ENCODE measurements at places on chromosomes 2 and 18. TPM values are rescaled to one million over a fixed set of nuclear protein-coding genes. Genes with fewer than 3 reads are reported as not detected.

GCG gene
- not detected for total RNA-seq

RASGRP3 gene
- 1.3 TPM for total RNA-seq

CNDP1 gene
- not detected for total RNA-seq

FAM161A gene
- total RNA-seq, result 1.3 TPM

FN1 gene
- total RNA-seq, result 11,839 TPM

RAD51AP2 gene
- total RNA-seq, result not detected

AMER3 gene
- not detected for total RNA-seq

RND3 gene
- total RNA-seq, result 413 TPM

ANO7 gene
- total RNA-seq, result 0.83 TPM

PROM2 gene
- 0.83 TPM for total RNA-seq

RIT2 gene
- not detected for total RNA-seq

AAMP gene
- total RNA-seq, result 157 TPM

CAPN13 gene
- total RNA-seq, result not detected

ZRANB3 gene
- 7.4 TPM for total RNA-seq

CABYR gene
- total RNA-seq, result 7.7 TPM

HMSD gene
- 0.15 TPM for total RNA-seq

CTNNA2 gene
- total RNA-seq, result under 0.01 TPM

CTAGE1 gene
- total RNA-seq, result not detected

CFC1 gene
- not detected for total RNA-seq

CREG2 gene
- total RNA-seq, result 0.83 TPM

DSEL gene
- 156 TPM for total RNA-seq

UGT1A4 gene
- total RNA-seq, result not detected

GAL3ST2 gene
- total RNA-seq, result not detected

MARCO gene
- total RNA-seq, result not detected

LOXL3 gene
- 53.9 TPM for total RNA-seq

UPP2 gene
- total RNA-seq, result not detected

NTSR2 gene
- not detected for total RNA-seq

SLC14A1 gene
- 81.0 TPM for total RNA-seq

GPBAR1 gene
- total RNA-seq, result not detected

FAM110C gene
- not detected for total RNA-seq

WDPCP gene
- 12.4 TPM for total RNA-seq

SNORC gene
- total RNA-seq, result 0.29 TPM

TSPYL6 gene
- under 0.01 TPM for total RNA-seq

FNDC4 gene
- 34.7 TPM for total RNA-seq

DNAH6 gene
- 0.58 TPM for total RNA-seq

RPRM gene
- total RNA-seq, result 0.15 TPM

MROH2A gene
- not detected for total RNA-seq

ASAP2 gene
- total RNA-seq, result 33.3 TPM

DSC1 gene
- not detected for total RNA-seq

SCYGR4 gene
- not detected for total RNA-seq

IGFBP2 gene
- 6.9 TPM for total RNA-seq

ECEL1 gene
- total RNA-seq, result not detected

NEU4 gene
- total RNA-seq, result not detected

CTIF gene
- total RNA-seq, result 15.9 TPM

EPB41L3 gene
- 56.6 TPM for total RNA-seq
